HFF-Myc (cell line): ENCODE measurements at places on chromosomes 3 and 15.

DNA sequence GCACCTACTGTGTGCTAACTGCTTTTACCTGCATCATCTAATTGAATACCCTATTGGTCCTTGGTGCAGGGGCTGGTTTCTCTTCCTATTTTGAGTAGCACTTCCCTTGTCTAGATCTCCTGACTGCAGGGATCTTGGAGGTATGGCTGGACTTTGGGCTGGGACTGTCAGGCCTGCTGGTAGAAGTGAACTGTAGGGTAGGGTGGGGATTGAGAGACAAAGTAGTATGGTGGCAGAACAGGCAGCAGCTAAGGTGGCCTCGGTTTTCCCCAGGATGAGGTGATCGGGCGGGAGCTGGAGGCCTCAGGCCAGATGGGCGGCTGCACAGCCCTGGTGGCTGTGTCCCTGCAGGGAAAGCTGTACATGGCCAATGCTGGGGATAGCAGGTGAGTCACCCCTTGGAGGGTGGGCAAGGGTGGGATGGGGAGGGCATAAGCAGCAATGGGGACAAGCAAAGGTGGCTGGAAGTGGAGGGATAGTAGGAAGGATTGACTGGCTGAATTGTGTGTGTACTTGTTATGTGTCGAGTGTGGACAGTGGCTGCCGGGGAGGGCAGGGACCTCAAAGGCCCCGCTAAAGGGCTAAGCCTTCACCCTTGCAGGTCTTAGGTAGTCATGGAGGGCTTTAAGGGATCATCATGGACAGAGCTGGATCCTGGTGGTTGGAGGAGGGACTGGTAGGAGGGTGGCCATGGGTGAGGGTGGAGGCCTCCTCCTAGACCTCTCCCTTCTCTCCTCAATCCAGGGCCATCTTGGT lies 2.0 kb downstream of the PPM1M start:
- no peak for DNase-seq

DNA sequence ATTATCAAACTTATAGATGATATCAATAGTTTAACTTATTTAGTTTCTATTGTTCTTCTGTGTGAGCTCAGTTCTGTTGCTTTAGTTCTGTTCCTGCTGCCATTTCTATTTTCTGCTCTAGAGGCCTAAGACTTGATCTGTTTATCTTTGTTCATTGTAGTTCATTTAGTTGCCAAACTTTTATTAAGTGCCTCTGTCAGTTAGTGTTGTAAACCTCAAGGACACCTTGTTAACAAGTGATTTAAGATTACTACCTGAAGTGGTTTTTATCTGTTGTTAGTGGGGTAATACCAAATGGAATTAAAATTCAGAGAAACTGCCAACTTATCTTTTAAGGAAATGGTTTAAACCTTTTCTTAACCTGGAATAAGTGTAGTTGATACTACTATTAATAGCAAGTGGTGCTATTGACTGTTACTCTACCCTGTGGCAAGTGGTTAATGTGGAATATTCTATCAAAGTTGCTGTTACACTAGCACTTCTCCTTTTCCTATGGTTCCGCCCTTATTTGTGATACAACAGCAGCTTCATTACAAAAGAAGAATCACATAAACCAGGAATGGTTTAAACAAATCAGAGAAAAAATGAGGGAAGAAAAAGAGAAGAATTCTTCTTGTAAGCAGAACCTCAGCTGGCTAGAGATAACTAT lies 500.6 kb upstream of the GOLIM4 start:
- no peak for DNase-seq

- DNase-seq: no peak
Measured at GRCh38 chr15:77416148-77416455, 3.8 kb downstream of the PEAK1 start.

- no peak for DNase-seq
Measured at GRCh38 chr3:136070953-136071949, 105.7 kb downstream of the PPP2R3A start.

DNA sequence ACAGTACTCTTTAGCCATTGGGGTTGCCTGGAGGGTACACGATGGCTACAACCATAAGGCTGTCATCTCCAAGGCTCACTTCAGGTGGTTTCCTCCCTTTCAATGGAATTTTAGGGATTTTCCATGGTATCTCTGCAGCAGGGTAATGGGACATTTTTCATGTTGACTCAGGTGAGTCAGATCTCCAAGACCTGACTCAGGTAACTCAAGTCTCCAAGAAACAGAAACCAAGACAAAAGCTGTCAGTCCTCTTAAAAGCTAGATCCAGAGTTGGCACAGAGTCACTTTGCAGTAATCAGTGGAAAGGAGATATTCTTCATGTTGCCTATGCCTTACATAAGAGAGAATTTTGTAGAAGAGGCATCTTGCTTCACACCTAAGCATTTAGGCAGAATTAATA lies 375.8 kb upstream of the ARPP21 start:
- no peak for DNase-seq

DNA sequence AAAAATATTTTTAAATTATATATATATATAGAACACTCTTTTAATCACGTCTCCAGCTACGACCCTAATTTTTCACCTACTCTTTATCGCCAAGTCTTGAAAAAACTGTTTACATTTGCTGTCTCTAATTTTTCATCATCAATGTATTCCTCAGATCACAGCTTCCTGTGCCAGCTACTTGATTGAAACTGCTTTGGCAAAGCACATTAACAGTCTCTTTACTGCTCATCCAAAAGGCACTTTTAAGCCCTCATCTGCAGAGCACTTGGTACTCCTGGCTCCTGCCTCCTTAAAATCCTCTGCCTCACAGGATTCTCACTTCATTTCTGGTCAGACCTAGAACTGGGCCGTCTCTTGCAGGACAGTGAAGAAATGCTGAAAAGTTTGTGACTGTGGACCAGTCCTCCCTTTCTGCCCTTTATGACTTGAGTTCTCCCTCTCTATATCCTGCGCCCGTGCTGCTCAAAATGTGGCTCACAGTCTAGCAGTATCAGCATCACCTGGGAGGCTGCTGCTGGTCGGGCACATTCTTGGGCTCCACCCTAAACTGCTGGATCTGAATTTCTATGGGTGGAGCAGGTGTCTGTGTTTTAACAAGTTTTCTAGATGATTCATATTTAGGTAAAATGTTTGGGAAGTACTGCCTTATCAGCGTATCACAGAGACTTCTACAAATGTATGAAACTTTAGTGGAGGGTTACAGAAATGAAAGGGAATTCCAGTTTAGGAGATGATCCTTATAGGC lies 196.8 kb downstream of the ADAMTSL3 start:
- no peak for DNase-seq

- no peak for DNase-seq
Measured at GRCh38 chr15:38540510-38540909, 24.1 kb downstream of the RASGRP1 start.

- DNase-seq: no peak
Measured at GRCh38 chr3:78041486-78041885, 1001.6 kb downstream of the ROBO2 start.

- DNase-seq: no peak
Measured at GRCh38 chr3:105013657-105014056, 353.1 kb upstream of the ALCAM start.

DNA sequence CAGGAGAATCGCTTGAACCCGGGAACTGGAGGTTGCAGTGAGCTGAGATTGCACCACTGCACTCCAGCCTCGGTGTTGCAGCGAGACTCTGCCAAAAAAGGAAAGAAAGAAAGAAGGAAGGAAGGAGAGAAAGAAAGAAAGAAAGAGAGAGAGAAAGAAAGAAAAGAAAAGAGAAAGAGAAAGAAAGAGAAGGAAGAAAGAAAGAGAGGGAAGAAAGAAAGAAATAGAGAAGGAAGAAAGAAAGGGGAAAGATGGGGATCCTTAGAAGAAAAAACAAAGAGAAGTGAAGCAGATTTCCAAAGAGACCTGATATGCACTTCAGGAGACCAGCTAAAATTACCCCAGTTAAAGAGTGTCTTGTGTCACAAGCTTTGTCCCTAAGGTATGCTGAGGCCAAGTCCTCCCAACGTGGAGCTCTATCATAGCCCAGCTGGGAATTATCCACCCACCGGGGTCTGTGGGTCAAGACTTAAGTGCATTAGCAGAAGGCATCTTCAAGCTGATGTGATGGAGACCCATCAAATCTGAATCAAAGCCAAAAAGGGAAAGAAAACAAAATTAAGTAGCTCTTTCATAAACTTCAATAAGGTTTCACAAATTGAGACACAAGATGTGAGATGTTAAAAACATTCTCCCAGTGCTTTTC lies 17.8 kb upstream of the AKAP13 start:
- no peak for DNase-seq

DNA sequence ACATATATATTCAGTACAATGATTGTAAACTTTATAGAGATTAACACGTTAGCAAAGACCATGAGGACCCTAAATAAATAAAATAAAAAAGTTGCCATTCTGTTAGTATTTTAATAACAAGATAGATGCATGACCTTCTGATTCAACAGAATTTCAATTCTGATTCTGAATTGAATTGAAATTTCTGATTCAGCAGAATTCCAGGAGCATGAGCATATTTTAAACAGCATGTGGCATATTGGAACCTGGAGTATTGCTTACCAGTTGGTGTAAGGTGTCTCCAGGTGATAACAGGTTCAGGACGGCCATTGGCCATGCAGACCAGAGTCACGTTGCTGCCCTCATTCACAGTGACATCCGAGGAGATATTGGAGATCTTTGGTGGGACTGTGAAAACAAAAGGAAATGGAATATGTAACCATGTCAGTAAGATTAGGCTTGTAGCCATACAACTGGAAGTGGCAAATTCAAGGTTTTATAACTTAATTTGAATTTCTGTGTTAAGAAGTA lies 396.0 kb downstream of the GAP43 start:
- no peak for DNase-seq

GRCh38 chr15:28022961-28023360 lies 76.2 kb downstream of the OCA2 start:
- DNase-seq: no peak

GRCh38 chr15:33810073-33810595 lies 158.2 kb upstream of the CHRM5 start:
- no peak for DNase-seq

- no peak for DNase-seq
Measured at GRCh38 chr15:85702321-85703101, 92.2 kb downstream of the KLHL25 start.

DNA sequence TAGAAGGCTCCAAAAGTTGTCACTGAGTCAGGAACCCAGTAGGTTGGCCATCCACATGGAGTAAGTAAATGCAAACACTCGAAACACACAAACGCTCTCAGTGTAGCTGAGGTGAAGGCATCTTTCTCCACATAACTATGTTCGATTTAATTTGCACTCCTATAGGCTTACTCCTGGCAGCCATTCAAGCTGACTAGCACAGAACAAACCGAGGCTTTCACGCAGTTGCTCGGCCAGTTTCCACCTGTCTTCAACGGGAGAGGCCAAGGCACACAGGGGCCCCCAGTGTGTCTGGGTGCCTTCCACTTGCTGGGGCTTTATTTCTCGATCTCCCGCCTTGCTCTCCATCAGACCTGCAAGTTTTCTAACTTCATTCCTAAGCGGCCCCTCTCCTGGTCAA lies 18.9 kb downstream of the RGMA start:
- no peak for DNase-seq

GRCh38 chr3:167839460-167840134 lies 104.1 kb downstream of the SERPINI1 start:
- no peak for DNase-seq

- no peak for DNase-seq
Measured at GRCh38 chr15:51405693-51406523, 64.5 kb downstream of the GLDN start.

GRCh38 chr3:163936543-163936942 lies 1141.8 kb downstream of the SI start:
- DNase-seq: no peak

- DNase-seq: no peak
Measured at GRCh38 chr3:82044930-82045705, 283.7 kb upstream of the GBE1 start.

GRCh38 chr3:122230174-122230573 lies 46.7 kb downstream of the CASR start:
- no peak for DNase-seq

DNA sequence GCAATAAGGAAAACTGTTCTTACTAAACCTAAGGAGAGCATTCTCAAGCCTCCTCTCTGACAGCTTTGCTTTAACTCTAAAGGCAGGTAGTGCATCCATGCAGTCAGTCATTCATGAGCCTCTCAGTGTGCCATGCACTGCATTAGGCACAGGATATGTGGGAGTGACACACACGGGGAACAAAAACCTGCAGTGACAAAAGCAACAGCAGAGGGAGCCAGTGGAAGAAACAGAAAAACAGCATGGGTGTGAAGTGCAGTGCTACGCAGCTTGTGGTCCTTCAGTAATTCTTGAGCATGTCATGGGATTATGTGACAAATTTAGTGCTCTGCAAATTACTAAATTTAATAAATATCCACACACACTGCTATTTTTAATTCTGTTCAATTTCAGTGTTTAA lies 230.7 kb downstream of the BBX start:
- DNase-seq: peak; percentile 14

- DNase-seq: no peak
Measured at GRCh38 chr15:73885954-73886700, 12.8 kb downstream of the TBC1D21 start.

DNA sequence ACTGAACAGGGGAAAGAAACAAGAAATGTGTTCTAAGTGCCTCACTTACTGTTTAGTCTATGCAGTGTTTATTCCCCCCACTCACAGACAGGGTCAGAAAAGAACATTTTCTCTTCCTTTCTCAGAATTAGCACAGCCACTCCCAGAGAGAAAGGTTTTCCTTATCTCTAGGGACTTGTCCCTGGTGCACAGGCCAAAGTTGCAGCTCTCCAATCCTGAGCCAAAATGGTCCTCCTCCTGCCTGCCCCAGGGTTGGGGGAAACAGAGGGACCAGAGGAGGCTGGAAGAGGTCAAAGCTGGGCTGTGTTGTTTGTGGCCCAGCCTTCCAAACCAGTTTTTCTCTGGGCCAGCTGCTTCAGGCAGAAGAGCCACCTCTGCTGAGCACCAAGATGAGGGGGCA lies 12.0 kb downstream of the RAB6B start:
- no peak for DNase-seq

- DNase-seq: no peak
Measured at GRCh38 chr3:155356594-155357370, 63.3 kb upstream of the STRIT1 start.
